ENCODE measurements at places on chromosomes 5 and 9. TPM values are rescaled to one million over a fixed set of nuclear protein-coding genes. Genes with fewer than 3 reads are reported as not detected.

DNA sequence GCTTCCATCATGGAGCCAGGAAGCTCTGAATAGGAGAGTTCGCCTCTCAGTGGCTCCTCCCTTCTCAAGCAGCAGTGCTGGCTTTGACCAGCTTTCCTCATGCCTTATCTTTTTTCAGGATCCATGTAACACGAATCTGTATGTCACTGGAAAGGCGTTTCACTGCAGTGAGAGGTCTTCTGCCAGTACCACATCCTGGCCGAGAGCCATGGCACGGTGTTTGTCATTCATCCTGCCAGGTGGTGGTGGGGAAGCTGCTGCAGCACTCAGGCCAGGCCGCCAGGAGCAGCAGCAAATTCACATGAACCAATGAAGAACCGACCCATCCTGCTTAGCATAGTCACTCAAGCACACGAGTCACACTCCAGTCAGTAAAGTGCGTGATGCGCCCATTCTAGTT, 179.0 kb downstream of the FANCC start:
- DNase-seq, result no peak

GRCh38 chr5:115396081-115396480, 99.6 kb upstream of the CCDC112 start:
- DNase-seq, result no peak

USP20 gene
- total RNA-seq, result 8.1 TPM

DNA sequence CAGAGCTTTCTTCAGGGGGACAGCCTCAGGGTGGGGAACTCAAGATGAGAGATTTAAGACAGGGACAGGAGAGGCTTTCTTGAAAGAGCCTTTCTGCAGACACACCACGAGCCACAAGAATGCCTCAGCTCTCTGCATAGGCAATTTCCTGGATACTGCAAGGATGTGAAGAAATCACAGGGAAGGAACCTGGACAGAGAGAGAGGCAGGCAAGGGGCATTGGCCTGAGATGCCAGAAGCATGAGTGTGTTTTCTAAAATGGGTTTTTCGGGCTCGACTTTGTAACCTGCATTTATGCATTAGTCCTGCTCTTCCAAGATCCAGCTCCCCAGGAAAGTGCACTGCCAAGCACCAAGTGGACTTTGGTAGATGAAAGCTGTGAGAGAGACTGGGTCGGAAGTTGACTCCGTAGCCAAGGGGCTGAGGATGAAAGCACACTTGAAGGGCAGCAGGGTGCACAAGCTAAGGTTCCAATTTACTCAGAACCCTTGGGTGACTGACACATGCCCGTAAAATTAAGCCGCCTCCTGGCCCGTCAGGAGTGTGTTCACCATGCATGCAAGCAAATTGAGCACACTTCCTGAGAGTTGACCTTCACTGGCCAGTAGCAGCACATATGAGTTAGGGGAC, 90.9 kb downstream of the CFAP90 start:
- no peak for DNase-seq

CSF1R gene
- 21.2 TPM for total RNA-seq

- no peak for DNase-seq
Observed at GRCh38 chr5:53779541-53779981, 219.1 kb downstream of the NDUFS4 start.

DNA sequence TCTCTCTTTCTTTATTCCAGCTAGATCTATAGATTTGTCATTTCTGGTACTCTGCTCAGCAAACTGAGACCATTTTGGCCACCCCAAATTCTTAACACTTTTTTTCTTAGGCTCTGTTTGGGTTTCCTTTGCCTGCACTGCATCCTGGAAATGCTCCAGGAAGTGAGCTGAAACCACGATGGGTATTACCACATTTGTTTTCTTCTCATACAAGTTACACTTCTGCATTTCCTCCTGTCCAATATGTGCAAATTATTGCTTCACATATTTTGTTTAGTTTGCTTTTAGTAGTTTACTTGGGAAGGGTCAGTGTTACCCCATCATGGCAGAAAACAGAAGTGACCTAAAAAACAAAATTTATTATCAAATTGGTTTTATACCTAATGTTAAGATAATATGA, 498.6 kb upstream of the GRIN3A start:
- no peak for DNase-seq

CFAP157 gene
- total RNA-seq, result 0.10 TPM

DNA sequence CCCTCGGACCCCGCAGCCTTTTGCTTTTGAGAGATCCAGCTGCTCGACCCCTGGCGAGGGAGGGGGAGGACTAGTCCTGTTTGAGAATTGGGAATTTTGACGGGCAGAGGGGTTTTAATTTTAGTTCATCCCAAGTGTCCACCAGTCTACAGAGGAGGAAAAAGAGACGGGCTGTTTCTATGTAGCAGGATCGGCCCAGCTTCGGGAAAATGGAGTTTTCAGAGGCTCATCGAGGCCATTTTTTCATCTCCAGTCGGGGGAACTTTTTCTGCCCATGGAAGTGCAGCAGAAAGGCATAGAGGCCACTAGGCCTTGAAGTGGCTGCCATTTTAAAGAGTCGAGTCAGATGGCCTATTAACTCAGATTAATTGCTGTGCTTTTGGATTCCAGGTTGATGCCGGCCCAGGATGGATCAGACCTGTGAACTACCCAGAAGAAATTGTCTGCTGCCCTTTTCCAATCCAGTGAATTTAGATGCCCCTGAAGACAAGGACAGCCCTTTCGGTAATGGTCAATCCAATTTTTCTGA, 1.2 kb downstream of the NSD1 start:
- no peak for DNase-seq

CCDC171 gene
- 9.2 TPM for total RNA-seq

GRCh38 chr9:135165003-135165711, 77.7 kb downstream of the OLFM1 start:
- no peak for DNase-seq

SPTAN1 gene
- total RNA-seq, result 269 TPM

IL5 gene
- not detected for total RNA-seq

DNAJC18 gene
- total RNA-seq, result 6.6 TPM

- no peak for DNase-seq
Observed at GRCh38 chr9:124000161-124000783, 11.3 kb upstream of the LHX2 start.

- DNase-seq, result no peak
Observed at GRCh38 chr5:1106385-1107166, 5.3 kb downstream of the SLC12A7 start.

DNA sequence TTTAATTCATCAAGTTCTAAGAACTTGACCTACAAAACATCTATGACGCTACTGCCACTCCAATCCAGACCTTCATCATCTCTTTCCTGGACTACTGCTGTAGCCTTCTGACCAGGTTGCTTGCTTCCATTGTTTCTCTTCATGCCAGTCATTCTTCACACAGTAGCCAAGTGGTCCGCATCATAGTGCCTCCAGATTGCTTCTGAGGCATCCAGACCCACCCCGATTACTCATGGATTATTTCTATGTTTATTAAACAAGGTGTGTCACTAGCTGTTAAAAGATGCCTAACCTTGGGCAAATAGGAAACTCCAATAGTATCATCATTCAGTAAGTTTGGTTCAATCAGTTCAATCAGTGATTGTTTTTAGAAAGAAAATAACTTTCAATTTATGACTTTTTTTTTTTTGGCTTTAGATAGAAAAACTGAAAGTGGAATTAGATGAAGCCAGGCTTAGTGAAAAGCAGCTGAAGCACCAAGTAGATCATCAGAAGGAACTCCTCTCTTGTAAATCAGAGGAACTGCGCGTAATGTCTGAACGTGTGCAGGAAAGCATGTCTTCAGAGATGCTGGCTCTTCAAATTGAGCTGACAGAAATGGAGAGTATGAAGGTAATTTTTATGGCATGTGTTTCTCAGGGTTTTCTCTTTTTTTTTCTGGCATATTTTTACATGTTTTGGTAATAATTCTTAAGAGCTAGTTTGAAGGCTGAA, 9.5 kb downstream of the SPDL1 start:
- DNase-seq, result no peak

GRCh38 chr5:134507452-134507851, 18.0 kb upstream of the JADE2 start:
- DNase-seq, result no peak

- peak; percentile 55 for DNase-seq
Observed at GRCh38 chr9:115167175-115167574, 49.2 kb upstream of the TNC start.

- DNase-seq, result no peak
Observed at GRCh38 chr9:110143950-110144545, 63.9 kb downstream of the C9orf152 start.

- DNase-seq, result no peak
Observed at GRCh38 chr9:134181648-134182034, 17.3 kb upstream of the RNU6ATAC start.

GRCh38 chr5:146561711-146562110, 45.7 kb upstream of the GPR151 start:
- no peak for DNase-seq

DNA sequence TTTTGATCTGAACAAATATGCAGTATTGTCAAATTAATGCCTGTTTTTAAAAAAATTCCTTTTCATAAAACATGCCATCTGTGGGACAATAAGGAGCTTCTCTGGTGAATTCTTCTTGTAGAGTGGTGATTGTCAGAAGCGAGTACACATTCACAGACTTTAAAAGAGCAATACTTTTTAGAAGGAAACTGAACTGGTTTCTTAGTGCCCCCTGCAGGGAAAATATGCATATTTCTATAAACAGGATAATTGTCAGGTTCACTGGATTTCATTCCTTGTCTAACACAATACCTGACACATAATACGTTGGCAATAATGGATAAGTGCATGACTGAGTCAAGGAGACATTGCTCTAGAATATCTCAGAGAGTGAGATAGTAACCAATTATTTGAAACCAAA, 133.7 kb downstream of the KIF4B start:
- no peak for DNase-seq

GRCh38 chr9:137506274-137506673, 43.9 kb downstream of the PNPLA7 start:
- DNase-seq, result no peak

ECPAS gene
- 91.0 TPM for total RNA-seq

DNA sequence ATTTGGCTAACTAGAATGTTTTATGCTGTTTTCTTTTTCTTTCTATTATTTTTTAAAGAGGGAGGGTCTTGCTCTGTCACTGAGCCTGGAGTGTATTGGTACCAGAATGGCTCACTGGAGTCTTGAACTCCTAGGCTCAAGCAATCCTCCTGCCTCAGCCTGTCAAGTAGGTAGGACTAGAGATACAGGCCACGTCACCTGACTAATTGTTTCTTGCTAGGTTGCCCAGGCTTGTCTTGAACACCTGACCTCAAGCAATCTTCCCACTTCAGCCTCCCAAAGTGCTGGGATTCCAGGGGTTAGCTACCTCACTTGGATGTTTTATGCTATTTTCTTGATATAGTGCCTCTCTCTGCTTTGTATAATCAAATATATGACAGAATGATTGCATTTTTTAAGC, 166.2 kb downstream of the AOPEP start:
- no peak for DNase-seq

GRCh38 chr5:125829349-125829748, 593.9 kb upstream of the GRAMD2B start:
- no peak for DNase-seq

- DNase-seq, result no peak
Observed at GRCh38 chr9:129624168-129624759, 1.7 kb upstream of the NTMT1 start.

GRCh38 chr5:30152431-30152830, 1041.1 kb upstream of the CDH6 start:
- no peak for DNase-seq

DNA sequence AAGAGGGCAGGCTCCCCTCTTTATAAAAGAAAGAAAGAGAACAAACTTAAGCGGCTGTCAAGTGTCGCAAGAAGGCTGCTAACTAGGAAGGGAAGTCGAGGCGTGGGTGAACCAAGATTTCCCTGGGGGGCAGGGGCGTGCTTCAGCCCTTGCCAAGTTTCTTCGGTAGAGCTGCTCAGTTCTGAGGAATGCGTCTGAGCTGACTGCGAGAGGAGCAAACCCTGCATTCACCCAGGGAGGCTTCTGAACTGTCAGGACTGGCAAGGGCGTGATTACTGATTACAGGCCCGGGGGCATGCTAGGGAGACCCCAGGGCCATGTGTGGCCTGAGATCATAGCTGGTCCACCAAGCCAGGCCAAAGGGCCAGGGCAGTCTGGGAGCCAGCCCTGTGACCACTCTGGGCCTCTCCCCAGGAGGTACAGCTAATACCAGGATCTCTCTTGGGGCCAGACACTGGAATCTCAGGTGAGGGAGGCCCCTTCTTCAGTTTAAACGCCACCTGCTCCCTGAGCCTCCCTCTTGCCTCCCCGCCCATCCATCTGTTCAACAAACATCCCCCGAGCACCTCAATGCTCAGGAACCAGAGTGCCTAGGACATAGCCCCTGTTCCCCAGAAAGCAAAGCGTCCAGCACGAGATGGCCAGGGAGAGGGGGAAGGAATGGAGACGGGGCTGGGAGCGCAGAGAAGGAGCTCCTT, 30.9 kb downstream of the SARDH start:
- DNase-seq, result peak; percentile 59

SLC34A3 gene
- total RNA-seq, result not detected

DNA sequence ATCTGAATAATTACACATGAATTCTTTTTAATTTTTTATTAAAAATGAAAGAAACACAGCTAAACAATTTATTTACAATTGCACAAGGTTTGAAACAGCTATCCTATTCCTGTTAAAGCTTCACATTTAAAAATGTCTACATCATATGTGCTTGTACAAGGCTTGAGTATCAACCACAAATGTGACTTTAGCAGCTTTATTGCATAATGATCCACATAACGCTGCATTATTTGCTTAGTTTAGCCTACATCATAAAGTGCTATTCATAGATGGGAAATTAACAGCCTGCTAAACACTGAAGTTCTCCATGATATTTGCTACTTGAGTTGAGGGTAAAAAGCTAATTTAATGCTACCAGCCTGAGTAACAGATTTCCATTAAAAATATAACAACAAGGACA, 45.0 kb downstream of the TRIM36 start:
- no peak for DNase-seq

GRCh38 chr9:37788332-37788731, 3.5 kb upstream of the EXOSC3 start:
- no peak for DNase-seq

DNA sequence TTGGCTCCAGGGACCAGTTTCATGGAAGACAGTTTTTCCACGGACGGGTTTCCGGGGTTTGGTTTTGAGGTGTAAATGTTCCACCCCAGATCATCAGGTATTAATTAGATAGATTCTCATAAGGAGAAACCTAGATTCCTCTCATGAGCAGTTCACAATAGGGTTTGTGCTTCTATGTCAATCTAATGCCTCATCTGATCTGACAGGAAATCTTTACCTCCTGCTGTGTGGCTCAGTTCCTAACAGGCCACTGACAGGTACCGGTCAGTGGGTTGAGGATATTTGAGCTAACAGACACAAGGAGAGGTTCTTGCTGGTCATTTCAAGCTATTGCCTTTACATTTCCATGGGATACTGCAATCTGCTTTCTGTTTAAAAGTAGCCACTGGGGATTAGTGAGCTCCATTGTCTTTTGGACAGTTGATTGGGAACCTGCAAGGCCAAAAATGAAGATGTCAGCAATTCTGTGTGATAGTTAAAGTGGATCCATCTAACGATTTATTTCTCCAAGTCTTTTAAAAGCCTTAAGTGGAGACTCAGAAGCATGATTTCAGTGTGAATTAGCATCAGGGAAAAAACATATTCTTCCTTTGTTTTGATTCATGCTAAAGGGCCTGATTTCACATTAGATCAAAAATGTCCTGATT, 38.6 kb downstream of the MRPS30 start:
- DNase-seq, result no peak

IL9 gene
- total RNA-seq, result not detected

Data from skin of body (tissue), 3 donors.